ENCODE measurements at places on chromosomes 12 and 14. TPM values are rescaled to one million over a fixed set of nuclear protein-coding genes. Genes with fewer than 3 reads are reported as not detected.

- no peak for DNase-seq
Observed at GRCh38 chr12:115451780-115452736, 768.1 kb upstream of the TBX3 start.

GRCh38 chr12:130826151-130826801 lies 12.8 kb downstream of the STX2 start:
- DNase-seq = no peak

- DNase-seq = no peak
Observed at GRCh38 chr12:106873983-106874382, 81.7 kb upstream of the TMEM263 start.

GRCh38 chr14:54039311-54039710 lies 82.7 kb upstream of the BMP4 start:
- DNase-seq = no peak

- peak; percentile 98 for DNase-seq
Observed at GRCh38 chr12:69024413-69024812, 91.4 kb upstream of the CPM start.

DNA sequence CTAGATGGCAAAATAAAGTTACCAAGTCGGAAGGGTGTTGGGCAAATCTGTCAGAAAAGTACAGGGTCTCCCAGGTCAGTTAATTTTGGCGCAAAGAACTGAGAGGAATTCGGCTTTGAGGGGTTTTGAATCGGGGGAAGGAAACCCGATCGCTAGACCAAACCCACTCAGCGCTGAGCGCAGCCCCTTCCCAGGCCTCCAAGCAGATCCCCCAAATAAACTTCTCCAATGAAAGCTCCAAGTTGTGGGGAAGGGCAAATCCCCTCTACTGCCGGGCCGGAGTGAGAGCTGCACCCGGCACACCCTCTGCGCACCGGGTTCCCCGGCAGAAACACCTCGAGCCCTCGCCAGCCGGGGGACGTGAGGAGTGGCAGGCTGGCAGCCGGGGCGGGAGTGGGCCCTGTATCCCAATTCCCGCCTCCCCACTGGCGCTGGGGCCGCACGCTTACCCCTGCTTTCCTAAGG lies 441 bp downstream of the E2F7 start:
- peak; percentile 13 for DNase-seq

DNA sequence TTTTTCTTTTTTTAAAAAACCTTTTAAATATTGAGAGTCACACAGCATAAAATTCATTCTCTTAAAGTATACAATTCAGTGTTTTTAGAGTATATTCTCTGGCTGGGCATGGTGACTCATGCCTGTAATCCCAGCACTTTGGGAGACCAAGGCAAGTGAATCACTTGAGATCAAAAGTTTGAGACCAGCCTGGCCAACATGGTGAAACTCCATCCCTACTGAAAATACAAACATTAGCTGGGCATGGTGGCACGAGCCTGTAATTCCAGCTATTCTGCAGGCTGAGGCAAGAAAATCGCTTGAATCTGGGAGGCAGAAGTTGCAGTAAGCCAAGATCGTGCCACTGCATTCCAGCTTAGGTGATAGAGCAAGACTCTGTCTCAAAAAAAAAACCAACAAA lies 68.4 kb upstream of the BCAT1 start:
- peak; percentile 84 for DNase-seq

DNA sequence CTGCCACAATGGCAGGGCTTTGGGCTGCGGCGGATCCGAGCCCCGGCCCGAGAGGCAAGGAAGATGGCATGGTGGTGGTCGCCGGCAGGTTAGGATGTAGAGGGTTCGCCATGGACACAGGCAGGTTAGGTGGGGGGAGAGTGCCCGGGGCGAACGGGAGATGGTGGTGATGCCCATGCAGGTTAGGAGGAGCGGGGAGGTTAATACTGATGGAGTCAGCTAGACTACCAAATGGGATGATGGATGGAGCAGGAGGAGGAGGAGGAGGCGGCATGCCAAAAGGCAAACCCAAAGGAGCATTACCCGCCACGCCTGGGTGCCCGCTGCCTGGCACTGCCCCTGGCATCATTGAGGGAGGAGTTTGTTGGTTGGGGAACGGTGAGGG lies 6.2 kb downstream of the MYL6 start:
- DNase-seq = no peak

- peak; percentile 26 for DNase-seq
Observed at GRCh38 chr12:97716356-97716755, 253.8 kb downstream of the RMST start.

DNA sequence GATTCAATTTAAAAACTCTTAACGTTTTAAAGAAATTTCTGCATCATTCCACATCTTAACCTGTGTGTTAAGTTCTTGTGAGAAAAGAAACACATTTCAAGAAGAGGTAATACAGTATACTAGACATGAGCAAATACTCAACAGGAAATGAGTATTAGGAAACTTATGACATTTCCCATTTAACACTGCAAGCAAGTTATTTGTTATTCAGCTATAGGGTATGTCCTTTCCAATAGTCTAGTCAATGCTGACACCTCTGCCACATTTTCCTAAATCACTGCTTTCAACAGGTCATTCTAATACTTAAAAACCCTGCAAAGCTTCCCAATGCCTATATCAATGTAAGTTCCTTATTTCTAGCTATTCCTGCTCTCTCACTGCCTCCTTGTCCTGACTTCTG lies 93.1 kb downstream of the DDHD1 start:
- DNase-seq = peak; percentile 59

DNA sequence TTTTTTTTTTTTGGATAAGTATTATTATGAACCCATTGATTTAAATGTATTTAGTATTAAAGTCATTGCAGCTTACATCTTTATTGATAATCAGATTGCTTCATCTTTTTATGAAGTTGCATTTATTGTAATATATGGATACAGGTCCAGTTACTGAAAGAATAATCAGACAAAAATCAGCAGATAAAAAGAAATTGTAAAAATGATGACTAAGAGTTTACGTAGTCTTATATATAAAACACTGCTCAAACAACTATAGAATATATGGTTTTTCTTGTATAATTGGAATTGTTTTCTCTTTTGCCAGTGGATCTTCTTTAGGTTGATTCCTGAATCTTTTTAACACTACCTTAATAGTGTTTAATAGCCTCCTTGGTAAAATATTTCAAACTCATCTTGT lies 378.3 kb downstream of the DUSP6 start:
- no peak for DNase-seq

GRCh38 chr12:121512561-121512960 lies 68.3 kb downstream of the KDM2B start:
- peak; percentile 15 for DNase-seq

GRCh38 chr12:131457331-131458047 lies 253.4 kb upstream of the SFSWAP start:
- DNase-seq = no peak

GRCh38 chr14:80923368-80923767 lies 18.2 kb downstream of the CEP128 start:
- no peak for DNase-seq

DNA sequence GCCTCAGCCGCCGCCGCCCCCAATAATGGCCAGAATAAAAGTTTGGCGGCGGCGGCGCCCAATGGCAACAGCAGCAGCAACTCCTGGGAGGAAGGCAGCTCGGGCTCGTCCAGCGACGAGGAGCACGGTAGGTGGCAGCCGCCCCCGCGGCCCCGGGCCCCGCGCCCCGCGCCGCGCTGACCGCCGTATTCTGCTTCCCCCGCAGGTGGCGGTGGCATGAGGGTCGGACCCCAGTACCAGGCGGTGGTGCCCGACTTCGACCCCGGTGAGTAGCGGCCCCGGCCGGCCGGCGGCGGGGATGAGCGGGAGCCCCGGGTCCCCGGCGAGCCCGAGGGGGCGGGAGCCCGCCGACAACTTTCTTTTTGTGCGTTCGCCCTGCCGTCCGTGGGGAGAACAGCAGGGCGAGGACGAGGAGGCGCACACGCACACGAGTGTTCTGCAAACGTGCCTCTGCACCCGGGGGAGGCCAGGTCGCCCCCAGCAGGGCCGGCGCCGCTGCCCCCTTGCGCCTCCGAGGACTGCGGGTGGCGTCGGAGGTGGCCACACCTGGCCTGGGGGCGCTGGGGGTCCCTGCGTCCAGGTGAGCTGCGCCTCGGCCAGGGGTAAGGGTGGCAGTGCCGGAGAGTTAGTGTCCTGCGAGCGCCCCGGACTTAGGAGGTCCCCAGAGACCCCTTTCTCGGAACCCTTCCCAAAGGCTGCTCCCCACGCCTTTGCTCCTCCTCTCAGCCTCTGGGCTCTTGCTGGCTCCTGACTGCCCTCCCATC lies 794 bp downstream of the RCOR1 start:
- DNase-seq = no peak

GRCh38 chr12:64205542-64205941 lies 16.6 kb downstream of the KICS2 start:
- DNase-seq = no peak

- peak; percentile 99 for DNase-seq
Observed at GRCh38 chr12:16583969-16584745, 21.8 kb downstream of the LMO3 start.

- DNase-seq = no peak
Observed at GRCh38 chr12:121637231-121637914, 11.0 kb downstream of the ORAI1 start.

DNA sequence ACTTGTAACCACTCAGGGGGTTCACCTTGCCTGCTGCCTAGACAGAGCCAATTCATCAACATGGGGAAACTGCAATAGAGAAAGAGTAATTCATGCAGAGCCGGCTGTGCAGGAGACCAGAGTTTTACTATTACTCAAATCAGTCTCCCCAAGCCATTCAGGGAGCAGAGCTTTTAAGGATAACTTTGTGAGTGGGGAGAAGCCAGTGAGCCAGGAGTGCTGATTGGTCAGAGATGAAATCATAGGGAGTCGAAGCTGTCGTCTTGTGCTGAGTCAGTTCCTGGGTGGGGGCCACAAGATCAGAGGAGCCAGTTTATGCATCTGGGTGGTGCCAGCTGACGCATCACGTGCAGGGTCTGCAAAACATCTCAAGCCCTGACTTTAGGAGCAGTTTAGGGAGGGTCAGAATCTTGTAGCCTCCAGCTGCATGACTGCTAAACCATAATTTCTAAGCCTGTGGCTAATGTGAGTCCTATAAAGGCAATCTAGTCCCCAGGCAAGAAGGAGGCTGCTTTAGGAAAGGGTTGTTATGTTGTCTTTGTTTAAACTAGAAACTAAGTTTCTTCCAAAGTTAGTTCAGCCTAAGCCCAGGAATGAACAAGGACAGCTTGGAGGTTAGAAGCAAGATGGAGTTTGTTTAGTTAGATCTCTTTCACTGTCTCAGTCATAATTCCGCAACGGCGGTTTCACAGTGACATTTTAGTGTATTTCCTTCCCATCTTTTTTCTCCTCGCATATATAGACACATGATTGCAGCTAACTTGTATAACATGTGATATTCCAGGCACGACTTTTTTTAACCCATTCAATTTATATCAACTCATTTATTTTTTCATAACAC lies 68.9 kb upstream of the NCOR2 start:
- peak; percentile 71 for DNase-seq

DNA sequence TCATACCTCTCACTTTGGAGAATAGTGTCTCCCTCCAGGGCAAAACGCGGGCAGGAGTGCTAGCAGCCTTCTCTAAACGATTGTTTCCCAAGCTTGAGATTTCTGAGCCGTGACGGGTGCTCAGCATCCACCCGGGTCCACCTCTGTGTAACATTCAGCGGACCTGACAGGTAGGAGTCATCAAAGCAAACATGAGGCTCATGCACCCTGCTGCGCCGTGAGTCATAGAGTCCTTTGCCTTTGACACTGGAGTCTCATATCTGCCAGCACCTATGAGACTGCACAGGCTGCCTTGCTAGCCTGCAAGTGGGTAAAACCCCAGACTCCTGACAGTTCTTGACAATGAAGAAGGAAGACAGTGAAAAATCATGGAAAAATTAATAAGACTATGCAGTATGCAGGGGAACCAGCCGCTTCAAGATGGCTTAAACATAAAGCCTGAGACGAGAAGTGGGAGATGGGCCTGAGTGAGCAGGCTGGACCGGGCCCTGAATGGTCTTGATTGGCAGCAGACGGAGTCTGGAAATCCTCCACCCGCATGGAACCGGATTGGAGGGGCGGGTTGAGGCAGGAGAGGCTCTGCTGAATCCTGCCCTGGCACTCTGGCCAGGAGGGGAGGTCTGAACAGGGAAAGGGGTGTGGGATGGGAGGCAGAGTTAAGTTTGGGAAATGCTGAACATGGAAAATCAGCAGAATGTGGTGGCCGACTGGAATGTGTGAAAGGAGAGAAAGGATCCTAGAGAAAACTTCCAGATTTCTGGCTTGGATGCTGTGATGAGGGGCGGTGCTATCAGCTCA lies 54.2 kb downstream of the LGMN start:
- peak; percentile 51 for DNase-seq

- no peak for DNase-seq
Observed at GRCh38 chr12:12518919-12519318, 43.7 kb downstream of the DUSP16 start.

DNA sequence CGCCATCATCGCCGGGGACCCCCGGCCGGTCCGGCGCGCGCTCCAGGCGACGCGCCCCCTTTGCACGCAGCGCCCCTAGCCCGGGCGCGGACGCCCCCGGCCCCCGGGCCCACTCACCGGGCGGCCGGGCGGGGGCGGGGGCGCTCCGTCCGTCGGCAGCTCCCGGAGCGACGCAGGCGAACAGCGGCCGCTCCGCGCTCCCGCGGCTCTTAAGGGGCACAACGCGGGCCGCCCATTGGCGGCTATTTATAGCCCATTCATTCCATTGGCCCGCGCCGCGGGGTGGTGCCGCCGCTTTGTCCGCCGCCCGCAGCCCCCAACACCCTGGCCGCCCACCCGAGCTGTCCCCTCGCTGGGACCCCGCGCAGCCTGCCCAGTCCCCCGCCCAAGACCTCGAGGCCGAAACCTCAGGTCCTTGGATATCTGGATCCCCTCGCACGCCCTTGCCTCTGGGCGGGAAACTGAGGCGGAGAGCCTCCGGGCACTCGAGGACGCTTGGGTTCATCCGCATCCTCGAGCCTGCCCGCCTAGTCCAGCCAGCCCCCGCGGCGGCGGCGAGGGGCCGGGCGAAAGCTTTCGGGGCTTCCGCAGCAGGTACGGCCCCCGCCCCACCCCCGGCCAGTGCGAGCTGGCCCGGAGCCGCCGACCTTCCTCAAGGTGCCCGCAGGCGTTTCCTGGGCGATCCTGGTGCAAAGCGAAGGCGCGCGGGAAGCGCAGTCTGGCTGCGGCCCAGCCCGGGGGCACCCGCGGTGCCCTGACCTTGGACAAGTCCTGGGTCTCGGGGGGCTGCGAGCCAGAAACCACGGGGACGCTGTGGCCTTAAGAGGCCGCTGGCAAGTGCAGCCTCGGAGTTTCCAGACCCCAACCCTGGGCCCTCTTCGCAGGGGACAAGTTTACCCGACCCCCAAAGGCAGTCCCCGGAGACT lies at the start of gene CKB:
Gene CKB (minus strand): TSS at position 182 of the 926 bp plus-strand sequence. CDS start 337 bp downstream, outside the sequence.
- no peak for DNase-seq

GRCh38 chr12:31525496-31526157 lies 65.3 kb downstream of the DENND5B start:
- DNase-seq = peak; percentile 20

The PIK3C2G gene
- total RNA-seq = 0.26 TPM

The TRPV4 gene
- total RNA-seq = 0.51 TPM

The ARHGAP9 gene
- not detected for total RNA-seq

The SERPINA3 gene
- total RNA-seq = 0.79 TPM

The TEX22 gene
- 0.38 TPM for total RNA-seq

The SIX6 gene
- not detected for total RNA-seq

The PZP gene
- total RNA-seq = not detected

The PLCZ1 gene
- not detected for total RNA-seq

The ISM2 gene
- not detected for total RNA-seq

The PA2G4 gene
- total RNA-seq = 172 TPM

The ARHGEF40 gene
- 3.3 TPM for total RNA-seq

The DDX47 gene
- 42.2 TPM for total RNA-seq

The CLEC14A gene
- not detected for total RNA-seq

The ANKS1B gene
- 0.38 TPM for total RNA-seq

The MDM2 gene
- 116 TPM for total RNA-seq

The VCPKMT gene
- total RNA-seq = 5.4 TPM

The GPRC5D gene
- not detected for total RNA-seq

The NEUROD4 gene
- not detected for total RNA-seq

The DBX2 gene
- not detected for total RNA-seq
